ENCODE measurements at places on chromosomes 1 and 21.
A peak's percentile ranks its signal among the peaks of the same experiment; 100 is the strongest.

DNA sequence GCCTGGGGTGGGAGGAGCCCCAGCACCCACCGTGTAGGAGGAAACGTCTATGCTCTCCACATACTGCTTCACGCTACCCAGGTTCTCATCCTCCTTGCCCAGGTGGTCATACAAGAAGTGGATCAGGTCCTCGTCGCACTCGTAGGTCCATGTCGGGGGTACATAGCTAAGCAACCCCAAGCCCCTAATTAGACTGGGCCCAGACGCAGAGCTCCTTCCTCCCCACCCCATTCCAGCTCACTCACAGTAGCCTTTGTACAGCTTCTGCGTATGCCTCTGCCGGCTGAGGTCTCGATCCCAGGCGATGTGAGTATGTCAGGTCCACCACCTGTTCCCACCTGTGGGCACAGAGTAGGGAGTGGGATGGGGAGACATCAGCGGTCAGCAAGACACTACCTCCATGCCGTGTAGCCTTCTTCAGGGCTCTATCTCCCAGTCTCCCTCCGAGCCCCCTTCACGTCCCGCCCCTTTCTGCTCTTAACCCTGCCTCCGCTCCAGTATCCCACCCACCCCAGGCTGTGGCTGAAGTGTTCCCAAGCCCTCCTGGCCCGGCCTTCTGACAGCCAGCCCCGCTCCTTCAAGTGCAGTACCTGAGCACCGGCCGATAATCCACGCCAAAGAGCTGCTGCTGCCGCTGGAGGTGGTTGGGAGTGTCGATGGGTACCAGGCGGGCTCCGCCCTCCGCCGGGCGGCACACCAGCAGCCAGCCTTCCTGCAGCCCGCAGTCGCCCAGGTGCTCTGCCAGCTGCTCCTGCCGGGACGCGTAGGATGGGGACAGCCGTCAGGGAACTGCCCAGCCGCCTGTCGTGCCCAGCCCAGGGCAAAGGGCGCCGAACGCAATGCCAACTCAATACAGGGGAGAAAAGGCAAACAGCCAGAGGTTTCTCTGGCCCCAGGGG is 919 bp downstream of the HECTD3 start:
- DNase-seq: peak; percentile 15

- DNase-seq: peak; percentile 14
These were observed 28.1 kb downstream of the PADI4 start for GRCh38 chr1:17335821-17336710.

- no peak for DNase-seq
These were observed 3.3 kb upstream of the FMO4 start for GRCh38 chr1:171310661-171311087.

- no peak for DNase-seq
These were observed 150.4 kb upstream of the NEGR1 start for GRCh38 chr1:72432645-72433267.

GRCh38 chr1:52576074-52576473 is 23.2 kb upstream of the TUT4 start:
- no peak for DNase-seq

GRCh38 chr1:9753121-9753531 is 70.6 kb downstream of the CLSTN1 start:
- no peak for DNase-seq

DNA sequence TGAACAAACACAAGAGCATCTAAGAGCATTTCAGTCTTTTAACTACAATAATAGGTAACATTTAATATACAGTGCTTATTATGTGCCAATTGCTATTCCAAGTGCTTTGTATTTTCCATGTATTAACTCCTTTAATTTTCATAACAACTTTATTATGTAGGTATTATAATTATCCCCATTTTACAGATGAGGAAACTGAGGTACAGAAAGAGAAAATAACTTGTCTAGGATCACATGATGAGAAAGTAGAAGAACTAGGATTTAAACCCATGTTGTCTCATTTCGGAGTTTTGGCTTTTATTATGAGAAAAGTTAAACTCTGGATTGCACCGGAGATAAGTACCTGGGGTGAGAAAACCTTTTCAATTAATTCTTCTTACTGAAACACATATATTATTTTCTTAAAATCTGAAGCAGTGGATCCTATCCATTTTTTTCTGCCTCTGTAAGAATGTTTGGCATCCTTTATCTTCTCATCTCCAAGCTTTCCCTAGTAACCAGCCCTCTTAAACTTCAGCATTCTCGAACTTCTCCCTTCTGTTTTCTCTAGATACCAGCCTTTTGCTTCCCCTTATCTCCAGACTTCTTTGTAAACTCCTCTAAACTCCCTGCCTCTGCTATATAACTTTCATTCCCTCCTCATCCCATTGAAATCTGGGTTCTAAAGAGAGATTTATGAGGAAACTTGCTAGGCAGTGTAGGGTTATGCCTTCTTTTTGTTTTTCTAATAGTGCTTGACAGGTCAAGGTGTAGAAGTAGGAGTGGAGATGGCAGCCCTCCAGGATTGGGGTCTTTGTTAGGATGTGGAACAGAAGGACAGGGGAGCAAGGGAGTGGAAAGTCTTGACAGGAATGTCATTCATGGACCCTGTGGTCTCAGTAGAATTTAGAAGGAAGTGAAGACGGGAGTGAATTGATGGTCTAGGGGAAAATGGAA is 28.3 kb downstream of the POU2F1 start:
- DNase-seq: no peak

GRCh38 chr1:154742606-154743005 is 127.5 kb downstream of the KCNN3 start:
- no peak for DNase-seq

DNA sequence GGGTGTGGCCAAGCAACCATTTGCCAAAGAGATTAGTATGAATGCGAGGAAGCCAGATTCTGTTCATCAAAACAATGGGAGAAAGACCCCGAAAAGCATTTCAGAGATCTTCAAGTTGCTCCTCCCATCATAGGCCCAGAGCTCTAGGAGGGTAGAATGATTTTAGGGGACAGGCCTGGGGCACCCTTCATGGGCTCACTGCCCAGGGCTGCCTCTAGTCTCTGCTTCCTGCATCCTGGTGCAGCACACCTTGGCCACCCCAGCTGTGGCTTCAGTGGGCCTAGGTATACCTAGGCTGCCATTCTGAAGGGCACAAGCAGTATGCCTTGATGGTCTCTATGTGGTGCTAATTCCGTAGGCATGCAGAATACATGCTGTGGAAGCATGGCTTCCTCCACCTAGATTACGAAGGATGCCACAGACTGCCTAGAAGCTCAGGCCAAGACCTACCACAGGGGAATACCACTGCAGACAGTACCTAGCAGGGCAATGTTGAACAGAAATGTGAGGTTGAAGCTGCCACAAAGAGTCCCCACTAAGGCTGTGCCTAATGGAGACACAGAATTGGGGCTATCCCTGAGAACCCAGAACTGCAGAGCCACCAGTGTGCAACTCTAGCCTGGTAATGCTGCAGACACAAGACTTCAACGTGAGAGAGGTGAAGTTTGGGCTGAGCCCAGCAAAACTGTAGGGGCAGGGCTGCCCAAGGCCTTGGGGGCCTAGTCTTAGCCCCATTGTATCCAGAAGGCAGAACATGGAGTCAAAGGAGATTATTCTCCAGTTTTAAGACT is 158.8 kb downstream of the CLIC6 start:
- DNase-seq: no peak

DNA sequence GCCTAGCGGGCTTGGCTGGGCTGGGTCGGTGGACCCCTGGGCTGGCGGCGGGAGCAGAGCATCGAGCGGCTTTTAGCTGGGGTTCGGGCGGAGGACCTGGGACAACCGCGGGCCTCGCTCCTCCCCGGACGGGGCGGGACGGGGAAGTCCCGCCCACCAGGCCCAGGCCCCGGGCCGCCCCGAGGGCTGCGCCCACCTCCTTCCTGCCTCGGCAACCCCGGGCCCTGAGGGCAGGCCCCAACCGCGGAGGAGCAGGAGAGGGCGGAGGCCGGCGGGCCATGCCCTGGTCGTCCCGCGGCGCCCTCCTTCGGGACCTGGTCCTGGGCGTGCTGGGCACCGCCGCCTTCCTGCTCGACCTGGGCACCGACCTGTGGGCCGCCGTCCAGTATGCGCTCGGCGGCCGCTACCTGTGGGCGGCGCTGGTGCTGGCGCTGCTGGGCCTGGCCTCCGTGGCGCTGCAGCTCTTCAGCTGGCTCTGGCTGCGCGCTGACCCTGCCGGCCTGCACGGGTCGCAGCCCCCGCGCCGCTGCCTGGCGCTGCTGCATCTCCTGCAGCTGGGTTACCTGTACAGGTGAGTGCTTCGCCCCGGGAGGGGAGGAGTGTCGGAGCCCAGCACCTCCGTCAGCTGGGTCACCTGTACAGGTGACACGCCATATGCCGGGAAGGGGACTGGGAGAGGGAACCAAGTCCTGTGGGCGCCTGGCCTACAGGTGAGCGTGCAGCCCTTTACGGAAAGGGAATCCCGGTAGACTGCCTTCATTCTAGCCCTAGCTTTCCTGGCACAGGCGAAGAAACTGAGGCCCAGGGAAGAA is at the start of gene XKR8:
XKR8 (plus strand) TSS at position 182 of the 812 bp plus-strand sequence; CDS start at position 279, 97 bp downstream.
- peak; percentile 84 for DNase-seq

DNA sequence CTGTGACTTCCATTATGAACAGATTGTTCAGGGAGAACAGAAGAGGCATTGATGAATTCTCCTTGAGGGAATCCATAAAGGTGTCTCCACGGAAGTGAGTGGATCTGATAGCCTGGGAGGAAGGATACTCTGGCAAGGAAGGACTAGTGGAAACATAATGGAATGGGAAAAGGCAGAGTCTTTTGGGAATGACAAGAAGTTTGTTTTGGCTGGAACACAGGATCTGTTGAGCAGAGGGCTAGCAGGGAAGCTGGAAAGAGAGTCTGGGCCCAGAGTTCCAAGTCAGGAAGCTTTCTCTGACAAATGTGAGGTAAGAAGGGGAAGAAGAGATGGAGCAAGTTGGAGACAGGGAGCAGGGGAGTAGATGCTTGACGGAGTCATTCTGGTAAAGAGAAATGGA is 8.1 kb downstream of the ADAMTS5 start:
- no peak for DNase-seq

DNA sequence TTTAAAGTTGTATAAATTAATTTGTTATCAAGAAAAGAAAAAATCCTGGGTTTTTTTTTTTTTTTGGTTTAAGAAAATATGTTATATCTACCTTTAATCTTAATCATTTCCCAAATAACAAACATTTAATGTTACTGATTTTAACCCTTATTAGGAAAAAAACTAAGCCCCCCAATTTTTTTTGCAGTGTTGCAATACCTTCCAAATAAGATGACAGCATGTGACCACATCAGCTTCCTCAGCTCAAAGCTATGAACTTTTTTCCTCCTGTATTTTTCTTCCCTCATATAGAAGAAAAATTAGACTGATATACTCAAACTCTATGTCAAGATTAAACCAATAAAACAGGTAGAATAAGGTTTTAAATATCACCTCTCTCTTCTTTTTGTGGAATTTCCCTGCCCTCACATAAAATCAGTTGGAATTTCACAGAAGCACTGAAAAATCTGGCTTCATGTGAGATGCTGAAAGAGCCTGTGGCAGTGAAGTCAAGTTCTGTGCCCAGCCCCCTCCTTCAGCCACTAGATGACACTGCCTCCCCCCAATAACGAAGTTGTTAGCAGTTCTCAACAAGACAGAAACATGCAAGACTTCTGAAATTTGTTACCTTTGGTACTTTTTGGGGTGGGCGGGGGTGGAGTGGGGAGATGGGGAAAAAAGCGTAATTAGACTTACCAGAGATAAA is 9.6 kb upstream of the SMYD2 start:
- no peak for DNase-seq

DNA sequence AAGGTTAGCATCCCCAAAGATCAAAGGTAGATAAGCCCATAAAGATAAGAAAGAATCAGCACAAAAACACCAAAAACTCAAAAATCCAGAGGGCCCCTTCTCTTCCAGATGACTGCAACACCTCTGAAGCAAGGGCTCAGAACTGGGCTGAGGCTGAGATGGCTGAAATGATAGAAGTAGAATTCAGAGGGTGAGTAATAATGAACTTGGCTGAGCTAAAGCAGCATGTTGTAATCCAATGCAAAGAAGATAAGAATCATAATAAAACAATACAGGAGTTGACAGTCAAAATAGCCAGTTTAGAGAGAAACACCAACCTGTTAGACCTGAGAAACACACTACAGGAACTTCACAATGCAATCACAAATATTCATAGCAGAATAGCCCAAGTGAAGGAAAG is 406.9 kb upstream of the CXADR start:
- no peak for DNase-seq

DNA sequence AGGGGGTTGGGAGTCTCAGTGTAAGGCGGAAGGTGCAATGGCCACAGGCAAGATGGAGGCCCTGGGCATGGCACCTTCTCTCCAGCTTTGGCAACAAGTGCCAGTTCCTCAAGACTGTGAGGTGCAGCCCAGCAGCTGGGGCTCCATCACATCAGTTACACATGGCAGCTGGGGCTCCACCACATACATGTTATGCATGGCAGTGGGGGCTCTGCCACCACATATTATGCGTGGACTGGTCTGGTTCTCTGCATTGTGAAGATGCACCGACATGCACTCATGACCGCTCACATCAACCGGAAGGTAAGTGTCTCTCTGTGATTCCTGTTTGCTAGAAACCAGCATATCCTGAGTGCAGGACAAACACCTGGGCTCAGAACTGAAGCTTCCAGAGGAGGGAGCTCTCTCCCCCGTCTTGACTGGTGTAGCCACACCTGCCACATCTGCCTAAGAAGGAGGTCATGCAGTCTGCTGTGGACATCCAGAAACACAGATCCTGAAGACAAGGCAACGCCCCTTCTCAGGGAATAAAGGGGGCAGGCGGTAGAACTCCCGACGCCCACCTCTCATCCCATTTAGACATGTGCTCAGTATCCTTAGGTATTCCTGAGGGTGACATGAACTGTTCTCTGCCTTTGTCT is 104.1 kb upstream of the TMPRSS2 start:
- no peak for DNase-seq

DNA sequence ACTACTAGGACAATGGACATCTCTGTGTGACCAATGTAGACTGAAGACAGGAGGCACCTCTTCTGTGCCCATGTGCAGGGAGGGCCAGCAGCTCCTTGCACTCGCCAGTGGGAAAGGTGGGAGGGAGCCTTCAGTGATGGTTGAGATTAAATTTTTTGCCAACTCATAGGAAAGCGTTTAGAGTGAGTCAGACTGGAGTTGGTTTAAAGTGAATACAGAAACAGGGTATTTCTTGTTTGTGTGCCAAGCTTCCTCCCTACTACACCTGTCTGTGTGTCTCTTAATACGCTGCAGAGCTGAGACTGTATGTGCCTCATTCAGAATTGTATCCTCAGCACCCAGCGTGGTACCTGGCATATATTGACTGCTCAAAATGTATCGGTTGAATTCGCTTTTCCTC is 13.5 kb upstream of the COL16A1 start:
- DNase-seq: no peak

GRCh38 chr1:102655034-102655433 is 453.3 kb downstream of the COL11A1 start:
- no peak for DNase-seq

GRCh38 chr1:206666031-206666561 is 18.6 kb upstream of the MAPKAPK2 start:
- no peak for DNase-seq
